Breast epithelium (tissue), 4 donors: ENCODE measurements at places on chromosomes 6 and 20. TPM values are rescaled to one million over a fixed set of nuclear protein-coding genes. Genes with fewer than 3 reads are reported as not detected.

The PCK1 gene
- 27.2 TPM for total RNA-seq

DNA sequence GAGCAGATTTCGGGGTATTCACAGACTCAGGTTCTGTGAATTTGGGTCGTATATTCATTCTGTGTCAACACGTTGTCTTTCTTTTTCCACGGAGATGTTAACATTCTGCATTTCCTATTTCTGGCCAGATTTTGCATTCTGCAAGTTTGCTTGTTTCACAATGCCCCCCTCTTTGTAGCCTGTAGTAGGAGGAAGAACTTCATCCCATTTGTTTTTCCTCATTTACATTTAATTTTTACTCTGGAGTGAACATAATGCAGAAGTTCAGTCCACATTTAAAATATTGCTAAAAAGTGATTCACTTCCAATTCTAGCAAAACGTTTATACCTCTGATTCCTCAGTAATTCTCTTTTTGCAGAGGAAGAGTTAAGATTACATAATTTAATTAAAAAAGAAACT, 12.9 kb downstream of the TAGAP start:
- no peak for DNase-seq

The SLC17A9 gene
- 4.9 TPM for total RNA-seq

- no peak for DNase-seq
Observed at GRCh38 chr6:98711380-98711779, 123.0 kb upstream of the POU3F2 start.

- DNase-seq: no peak
Observed at GRCh38 chr6:109096208-109096607, 901 bp downstream of the CEP57L1 start.

- no peak for DNase-seq
Observed at GRCh38 chr6:143149771-143150170, 89.1 kb downstream of the AIG1 start.

The ULBP3 gene
- 0.73 TPM for total RNA-seq
